SJCRH30 (cell line): ENCODE measurements at places on chromosomes 7 and 10.
A peak's percentile ranks its signal among the peaks of the same experiment; 100 is the strongest.

DNA sequence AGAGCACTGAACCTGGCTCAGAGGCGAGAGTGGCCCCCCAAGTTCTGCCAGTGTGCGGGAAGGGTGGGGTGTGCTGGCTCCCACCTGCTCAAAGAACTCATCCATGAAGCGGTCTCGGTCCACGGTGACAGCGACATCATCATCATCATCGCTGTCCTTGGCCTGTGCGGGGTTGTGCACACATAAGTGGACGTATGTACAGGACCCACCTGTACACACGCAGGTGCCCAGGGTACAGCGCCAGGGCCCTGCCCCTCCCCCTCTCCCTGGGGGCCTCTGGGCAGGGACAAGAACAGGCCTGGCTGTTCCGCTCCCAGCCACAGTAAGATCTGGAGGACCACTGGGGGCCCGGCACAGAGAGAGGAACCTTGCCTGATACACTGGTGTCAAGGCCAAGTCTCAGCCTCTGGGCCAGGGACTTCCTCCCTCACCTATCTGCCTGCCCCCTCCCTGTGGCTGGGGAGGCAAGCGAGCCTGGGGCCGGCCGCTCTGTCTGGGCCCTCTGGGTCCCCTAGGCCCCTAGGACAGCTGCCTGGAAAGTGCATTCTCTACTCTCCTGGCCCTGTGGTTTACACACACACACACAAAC, 10.4 kb downstream of the STX1A start:
- no peak overlapping the region for H3K27ac ChIP-seq
- H3K4me1 ChIP-seq = no peaks in the 10 kb centered on the region
- DNase-seq = no peak
- H3K36me3 ChIP-seq = peaks cover 8% of the 10 kb centered on the region; the same call in 1 of the 2 replicates
- H3K27me3 ChIP-seq = no peaks in the 10 kb centered on the region

DNA sequence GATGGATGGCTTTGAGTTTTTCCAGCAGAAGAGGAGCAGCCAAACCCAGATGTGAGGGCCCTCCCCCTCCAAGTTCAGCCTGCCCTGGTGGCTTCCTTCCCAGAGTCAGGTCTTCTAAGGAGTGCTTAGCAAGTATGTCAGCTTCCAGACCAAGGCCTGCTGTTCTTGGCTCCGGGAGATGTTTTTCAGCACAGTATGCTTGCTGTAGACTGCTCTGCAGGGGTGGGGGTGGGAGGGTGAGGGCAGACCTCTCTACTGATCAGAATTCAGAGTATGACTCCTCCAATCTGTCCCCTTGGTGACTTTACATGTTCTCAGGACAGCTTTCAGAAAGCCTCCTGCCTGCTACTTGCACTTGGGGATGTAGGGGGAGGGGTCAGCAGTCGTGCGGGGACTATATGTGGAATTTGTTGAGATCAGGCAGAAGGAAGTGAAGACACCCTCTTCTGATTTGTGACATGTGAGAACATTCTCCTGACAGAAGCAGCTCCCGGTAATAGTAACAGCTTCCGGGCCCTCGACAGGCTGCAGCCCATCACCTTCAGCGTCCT, 516.4 kb upstream of the ZMIZ1 start:
- no peak overlapping the region for H3K4me3 ChIP-seq
- H3K27ac ChIP-seq = no peak overlapping the region
- DNase-seq = no peak
- H3K4me1 ChIP-seq = no peaks in the 10 kb centered on the region

DNA sequence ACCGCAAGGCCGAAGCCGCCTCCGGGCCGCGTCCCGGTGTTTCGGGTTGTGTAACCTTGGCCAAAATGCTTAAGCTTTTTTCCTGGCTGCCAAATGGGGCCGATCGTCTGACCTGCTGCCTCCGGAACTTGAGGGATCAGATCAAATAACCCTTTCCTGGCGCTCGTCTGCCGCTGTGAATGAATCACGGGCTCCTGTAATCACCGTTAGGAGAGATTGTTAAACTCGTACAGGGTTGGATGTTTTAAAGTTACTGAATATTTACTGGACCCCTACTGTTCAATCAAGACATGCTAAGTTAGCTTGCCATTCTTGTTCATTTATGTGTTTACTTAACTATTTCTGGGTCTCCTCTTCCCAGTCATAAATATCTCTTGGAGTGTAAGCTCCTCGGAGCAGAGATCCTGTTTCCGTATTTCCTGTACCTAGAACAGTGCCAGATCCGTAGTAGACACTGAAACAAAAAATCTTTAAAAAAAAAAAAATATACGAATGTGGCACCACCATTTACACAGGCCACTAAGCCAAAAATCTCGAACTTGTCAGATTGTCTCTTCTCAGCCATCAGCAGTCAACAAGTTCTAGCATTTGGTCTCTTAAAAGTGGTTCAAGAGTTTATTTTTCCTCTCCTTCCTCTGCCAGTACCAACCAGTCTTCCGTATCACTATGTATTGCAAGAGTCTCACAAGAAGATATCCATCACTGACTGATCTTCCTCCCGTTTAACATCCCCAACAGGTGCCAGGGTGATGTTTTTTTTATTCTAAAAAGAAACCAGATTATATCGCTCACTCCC, 650 bp upstream of the TM9SF3 start:
- 0 out of 2 replicates have a peak, but pooled peaks cover 4% of the 10 kb centered on the region for H3K4me1 ChIP-seq
- no peaks in the 10 kb centered on the region for H3K36me3 ChIP-seq
- peak overlapping the region; percentile 88 for H3K27ac ChIP-seq
- peak; percentile 57 for DNase-seq
- H3K4me3 ChIP-seq = peak overlapping the region; percentile 93

- no peak overlapping the region for H3K27ac ChIP-seq
- H3K4me1 ChIP-seq = no peaks in the 10 kb centered on the region
- H3K27me3 ChIP-seq = no peaks in the 10 kb centered on the region
- H3K36me3 ChIP-seq = peaks cover 30% of the 10 kb centered on the region
- no peak overlapping the region for H3K4me3 ChIP-seq
- DNase-seq = no peak
Measured at GRCh38 chr10:31393844-31394243, 74.8 kb downstream of the ZEB1 start.

- DNase-seq = no peak
- no peak overlapping the region for H3K4me3 ChIP-seq
- no peaks in the 10 kb centered on the region for H3K27me3 ChIP-seq
- peaks cover 26% of the 10 kb centered on the region for H3K4me1 ChIP-seq
- no peak overlapping the region for H3K27ac ChIP-seq
Measured at GRCh38 chr7:16023503-16023902, 337.0 kb upstream of the MEOX2 start.

DNA sequence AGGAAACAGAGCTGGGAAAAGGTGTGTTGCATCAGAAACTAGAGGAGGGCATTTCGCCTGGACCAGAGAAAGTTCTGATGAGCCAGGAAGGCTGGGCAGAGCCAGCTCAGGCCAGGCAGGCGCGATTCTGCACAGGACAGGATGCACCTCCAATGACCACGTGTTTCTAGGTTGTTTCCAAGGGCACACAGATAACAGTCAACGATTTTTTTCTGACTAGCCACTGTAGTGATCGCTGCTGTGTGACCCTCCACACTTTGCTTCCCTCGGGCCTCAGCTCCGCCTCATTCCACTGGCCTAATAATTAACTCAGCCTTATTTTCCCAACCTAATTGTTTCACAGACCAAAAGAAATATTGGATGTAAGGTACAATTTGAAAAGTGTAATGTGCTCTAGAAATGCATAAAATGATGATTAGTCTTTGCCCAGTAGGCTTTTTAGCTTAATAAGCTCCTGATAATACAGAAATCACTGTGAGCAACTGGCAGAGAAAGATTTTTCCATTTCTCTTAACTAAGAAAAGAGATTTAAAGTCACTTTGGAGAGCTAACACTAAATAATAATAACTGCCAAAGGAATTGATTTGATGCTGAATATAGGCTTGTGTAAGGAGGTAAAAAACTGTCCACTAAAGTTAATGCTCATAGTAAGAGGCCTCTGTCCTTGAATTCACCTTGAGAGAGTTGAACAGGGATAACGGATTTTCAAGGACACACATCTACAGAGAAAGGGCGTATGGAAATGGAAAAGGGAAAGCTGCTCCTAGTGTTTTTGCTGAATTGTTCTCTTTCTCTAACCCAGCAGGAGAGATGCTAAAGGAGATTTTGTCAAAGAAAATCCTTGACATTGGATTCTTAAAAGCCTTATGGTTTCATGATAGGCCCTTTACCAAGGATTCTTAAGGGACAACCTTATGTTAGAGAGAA, 291.0 kb upstream of the C7orf33 start:
- no peak overlapping the region for H3K4me3 ChIP-seq
- no peaks in the 10 kb centered on the region for H3K36me3 ChIP-seq
- DNase-seq = no peak
- no peak overlapping the region for H3K27ac ChIP-seq

- H3K27me3 ChIP-seq = no peaks in the 10 kb centered on the region
- no peaks in the 10 kb centered on the region; the same call in 1 of the 2 replicates for H3K4me1 ChIP-seq
- DNase-seq = peak; percentile 32
- H3K27ac ChIP-seq = no peak overlapping the region
- no peak overlapping the region for H3K4me3 ChIP-seq
Measured at GRCh38 chr10:13924040-13924725, 337.4 kb downstream of the PRPF18 start.

DNA sequence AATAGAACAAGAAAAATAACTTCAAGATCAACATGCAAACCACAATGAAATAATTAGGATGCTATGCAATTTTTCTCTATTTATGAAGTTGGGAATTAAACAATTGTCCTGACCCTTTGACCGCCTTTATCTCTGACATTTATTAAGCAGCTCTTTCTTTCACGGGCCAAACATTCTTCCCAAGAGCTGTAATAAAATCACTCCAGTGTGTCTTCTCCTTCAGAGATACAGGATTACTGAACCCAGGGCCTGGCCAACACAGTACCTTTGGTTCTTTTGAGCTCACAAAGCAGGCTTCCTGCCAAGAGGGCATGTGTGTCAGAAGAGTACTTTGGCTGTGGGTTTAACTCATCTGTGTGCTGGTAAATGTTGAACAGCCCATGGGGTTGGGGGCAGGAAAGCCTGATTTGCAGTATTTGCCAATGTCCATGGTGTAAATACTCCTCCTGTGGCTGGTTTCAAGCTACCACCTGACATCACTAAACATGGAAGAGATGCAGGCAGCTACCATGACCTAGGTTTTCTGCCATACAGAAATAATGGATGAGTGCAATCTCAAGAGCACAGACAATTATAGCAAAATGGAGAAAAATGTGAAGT, 121.7 kb downstream of the FANK1 start:
- H3K27ac ChIP-seq = no peak overlapping the region
- no peak for DNase-seq
- no peaks in the 10 kb centered on the region for H3K27me3 ChIP-seq

DNA sequence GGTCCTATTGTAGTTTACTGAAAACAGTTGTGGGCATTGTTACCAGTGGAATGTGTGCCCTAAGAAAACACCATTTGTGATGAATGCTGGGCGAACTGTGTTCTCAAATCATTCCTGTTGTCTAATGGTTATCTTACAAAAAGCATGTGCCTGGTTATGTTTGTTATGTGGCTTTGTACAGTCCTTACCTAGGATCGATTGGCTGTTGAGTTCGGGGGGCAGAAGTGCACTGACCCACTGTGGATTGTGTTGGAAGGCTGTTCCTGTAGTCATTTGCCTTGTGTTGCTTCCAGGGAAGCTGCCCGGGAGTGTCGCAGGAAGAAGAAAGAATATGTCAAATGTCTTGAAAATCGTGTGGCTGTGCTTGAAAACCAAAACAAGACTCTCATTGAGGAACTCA, 84.3 kb downstream of the CREM start:
- H3K4me3 ChIP-seq = no peak overlapping the region
- no peaks in the 10 kb centered on the region; the same call in 1 of the 2 replicates for H3K36me3 ChIP-seq
- H3K27me3 ChIP-seq = no peaks in the 10 kb centered on the region
- peaks cover 8% of the 10 kb centered on the region for H3K4me1 ChIP-seq
- DNase-seq = no peak
- H3K27ac ChIP-seq = no peak overlapping the region

GRCh38 chr10:72490951-72491350, 134.9 kb downstream of the MICU1 start:
- no peak overlapping the region for H3K27ac ChIP-seq
- no peaks in the 10 kb centered on the region for H3K4me1 ChIP-seq
- 0 out of 2 replicates have a peak, but pooled peaks cover under 1% of the 10 kb centered on the region for H3K36me3 ChIP-seq
- DNase-seq = no peak

- H3K4me3 ChIP-seq = no peak overlapping the region
- H3K4me1 ChIP-seq = no peaks in the 10 kb centered on the region
- H3K36me3 ChIP-seq = no peaks in the 10 kb centered on the region
- no peak for DNase-seq
- H3K27ac ChIP-seq = no peak overlapping the region
Measured at GRCh38 chr10:50526185-50526584, 97.6 kb downstream of the SGMS1 start.

- no peak overlapping the region for H3K4me3 ChIP-seq
- DNase-seq = no peak
- no peaks in the 10 kb centered on the region for H3K36me3 ChIP-seq
- H3K4me1 ChIP-seq = no peaks in the 10 kb centered on the region; the same call in 1 of the 2 replicates
Measured at GRCh38 chr10:12259988-12260387, 64.0 kb downstream of the CDC123 start.

- H3K36me3 ChIP-seq = no peaks in the 10 kb centered on the region
- no peak overlapping the region for H3K27ac ChIP-seq
- H3K4me3 ChIP-seq = no peak overlapping the region
- no peaks in the 10 kb centered on the region for H3K4me1 ChIP-seq
- DNase-seq = no peak
Measured at GRCh38 chr10:3206511-3207157, 34.1 kb upstream of the PITRM1 start.

- H3K4me3 ChIP-seq = no peak overlapping the region
- H3K4me1 ChIP-seq = no peaks in the 10 kb centered on the region
- peak; percentile 24 for DNase-seq
- no peaks in the 10 kb centered on the region for H3K27me3 ChIP-seq
- no peak overlapping the region for H3K27ac ChIP-seq
Measured at GRCh38 chr7:15352421-15353206, 209.2 kb downstream of the AGMO start.

GRCh38 chr7:106425017-106425719, 140.4 kb upstream of the NAMPT start:
- peaks cover 16% of the 10 kb centered on the region for H3K4me1 ChIP-seq
- H3K27ac ChIP-seq = no peak overlapping the region
- H3K36me3 ChIP-seq = no peaks in the 10 kb centered on the region
- peaks cover 7% of the 10 kb centered on the region for H3K27me3 ChIP-seq
- no peak overlapping the region for H3K4me3 ChIP-seq
- no peak for DNase-seq

DNA sequence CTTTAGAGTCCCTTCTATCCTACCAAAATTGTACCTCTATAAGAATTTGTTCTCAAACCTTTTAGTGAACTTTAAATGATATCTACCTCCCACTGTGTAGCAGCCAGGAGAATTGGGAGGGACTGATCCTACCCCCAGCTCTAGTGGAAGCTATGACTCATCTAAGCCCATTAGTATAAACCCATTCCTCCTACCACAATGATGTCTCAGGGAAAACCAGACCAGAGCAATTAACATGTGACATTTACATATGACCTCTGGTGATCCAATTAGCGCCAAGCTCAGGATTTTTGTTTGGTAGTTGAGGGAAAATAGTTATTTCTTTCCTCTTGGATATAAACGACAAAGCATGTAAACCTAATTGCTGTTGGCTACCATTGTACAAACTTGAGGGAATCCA, 33.1 kb upstream of the R3HCC1L start:
- no peak overlapping the region for H3K4me3 ChIP-seq
- no peaks in the 10 kb centered on the region; the same call in 1 of the 2 replicates for H3K4me1 ChIP-seq
- no peaks in the 10 kb centered on the region for H3K36me3 ChIP-seq
- H3K27ac ChIP-seq = no peak overlapping the region
- DNase-seq = no peak
- H3K27me3 ChIP-seq = no peaks in the 10 kb centered on the region

- H3K4me3 ChIP-seq = no peak overlapping the region
- H3K27me3 ChIP-seq = no peaks in the 10 kb centered on the region; the same call in none of the 2 replicates
- H3K4me1 ChIP-seq = peaks cover 16% of the 10 kb centered on the region
- DNase-seq = no peak
Measured at GRCh38 chr7:106420736-106421135, 136.0 kb upstream of the NAMPT start.
